Activated naive CD8-positive, alpha-beta T cell treated with anti-CD3 and anti-CD28 coated beads, Interleukin-2, amount 50 U/mL, for 16 hours (primary cell): ENCODE measurements at places on chromosomes 1 and 21.

DNA sequence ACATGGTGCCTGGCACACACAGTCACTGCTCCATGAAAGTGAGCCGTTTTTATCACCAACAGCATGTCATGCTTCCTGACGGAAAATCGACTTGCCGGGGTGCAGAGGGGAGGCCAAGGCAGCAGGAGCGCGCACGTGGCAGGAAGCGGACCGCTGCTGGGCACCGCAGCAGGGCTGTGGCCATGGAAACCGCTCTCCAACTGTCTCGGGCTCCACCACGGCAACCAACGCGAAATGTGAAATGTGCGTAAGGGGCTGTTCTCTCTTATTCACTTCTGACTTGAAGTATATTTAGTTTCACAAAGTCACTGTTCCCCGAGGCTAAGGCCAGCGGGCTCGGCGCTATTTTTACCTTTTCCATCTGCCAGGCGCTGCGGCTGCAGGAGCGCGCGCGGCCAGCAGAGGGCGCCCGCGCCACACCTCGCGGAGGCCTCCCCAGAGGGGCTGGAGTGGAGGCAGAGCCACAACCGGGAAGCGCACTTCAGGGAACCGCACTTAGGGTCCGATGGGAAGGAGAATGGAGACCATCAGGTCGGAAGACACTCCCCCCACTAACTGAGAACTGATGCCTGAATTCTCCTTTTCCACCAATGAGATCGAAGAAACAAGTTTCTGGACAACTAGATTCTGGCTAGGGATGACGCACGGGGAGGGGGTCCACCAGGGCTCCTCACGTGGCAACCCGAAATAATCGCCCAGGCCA, 19.7 kb downstream of the RCC2 start:
- peak; percentile 23 for DNase-seq

DNA sequence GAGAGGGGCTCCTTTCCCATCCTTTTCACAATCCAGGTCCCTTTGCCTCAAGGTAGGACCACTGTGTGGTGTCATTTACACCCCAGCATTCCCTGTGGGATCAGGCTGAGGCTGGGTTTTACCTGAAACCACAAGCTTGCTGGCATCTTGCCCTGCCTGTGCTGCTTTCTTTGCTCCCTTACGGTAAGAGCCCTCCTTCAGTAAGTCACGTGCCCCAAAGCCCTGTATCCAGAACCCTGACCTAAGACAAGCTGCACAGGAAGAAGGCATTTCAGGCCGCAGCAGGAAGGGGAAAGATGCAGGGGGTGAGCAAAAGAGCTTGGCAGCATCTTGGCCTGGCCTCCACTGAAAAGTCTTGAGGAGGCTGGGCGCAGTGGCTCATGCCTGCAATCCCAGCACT, 58.4 kb downstream of the KLHDC7A start:
- no peak for DNase-seq

GRCh38 chr1:86992861-86993260, 78.4 kb downstream of the HS2ST1 start:
- no peak for DNase-seq

DNA sequence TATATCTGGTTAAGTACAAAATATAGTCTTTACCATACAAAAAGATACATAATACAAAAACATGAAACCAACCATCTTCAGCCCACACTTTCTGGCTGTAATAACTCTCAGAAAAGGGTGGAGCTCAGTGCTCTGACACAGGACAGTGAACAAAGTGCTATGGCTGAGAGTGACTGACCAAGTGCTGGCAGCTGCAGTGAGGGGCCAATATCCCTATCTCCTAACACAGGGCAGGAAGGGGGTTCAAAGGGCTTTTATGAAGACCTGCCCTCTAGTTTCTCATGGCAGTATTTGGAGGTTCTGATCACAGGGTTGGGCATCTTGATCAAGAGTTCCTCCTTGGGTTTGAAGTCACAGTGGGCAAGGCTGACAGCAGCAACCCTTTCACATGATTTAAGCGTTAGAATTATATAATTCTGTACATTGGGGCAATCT, 3.9 kb downstream of the TXNIP start:
- no peak for DNase-seq

DNA sequence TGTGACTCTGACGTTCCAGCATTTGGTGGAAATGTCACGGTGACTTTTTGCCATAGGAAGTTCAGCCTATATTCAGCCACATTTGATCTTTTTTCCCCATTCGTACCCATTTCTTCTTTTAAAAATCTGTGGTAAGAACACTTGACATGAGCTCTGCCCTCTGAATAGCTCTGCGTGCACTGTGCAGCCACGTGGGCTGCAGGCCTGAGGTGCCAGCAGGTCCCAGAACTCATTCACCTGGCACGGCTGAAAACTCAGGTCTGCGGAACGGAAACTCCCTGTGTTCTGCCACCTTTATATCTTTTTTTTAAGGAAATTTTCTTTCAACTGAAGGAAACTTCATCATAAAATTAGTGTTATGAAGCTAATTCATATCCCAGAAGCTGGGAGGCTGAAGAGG, 28.6 kb downstream of the CEP104 start:
- no peak for DNase-seq

DNA sequence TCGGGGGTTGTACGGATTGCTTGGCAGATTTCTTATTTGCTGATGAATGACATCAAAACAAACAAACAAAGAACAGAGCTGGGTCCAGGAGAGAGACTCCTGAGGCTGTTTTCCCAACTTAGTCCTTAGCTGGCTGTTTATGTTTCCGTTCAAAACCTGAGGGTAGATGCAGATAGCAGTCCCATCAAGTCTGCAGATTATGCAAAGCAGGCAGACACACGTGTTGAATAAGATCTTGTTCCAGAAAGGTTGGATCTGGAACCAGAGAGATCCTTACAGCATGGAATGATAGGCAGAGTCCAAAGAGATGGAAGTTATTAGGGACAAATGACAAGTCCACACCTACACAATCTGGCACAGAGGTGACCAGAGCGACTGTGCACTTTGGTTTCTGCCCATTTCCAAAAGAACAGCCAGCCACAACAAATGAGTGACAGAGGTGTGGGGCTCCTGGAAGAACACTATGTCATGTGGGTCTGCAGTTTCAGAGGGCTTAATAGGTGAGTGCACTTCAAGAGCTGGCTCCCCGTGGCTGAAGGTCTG, 65.5 kb downstream of the MAN1C1 start:
- DNase-seq, result no peak

- no peak for DNase-seq
These were observed 186.4 kb downstream of the HMCN1 start for GRCh38 chr1:185920602-185921001.

DNA sequence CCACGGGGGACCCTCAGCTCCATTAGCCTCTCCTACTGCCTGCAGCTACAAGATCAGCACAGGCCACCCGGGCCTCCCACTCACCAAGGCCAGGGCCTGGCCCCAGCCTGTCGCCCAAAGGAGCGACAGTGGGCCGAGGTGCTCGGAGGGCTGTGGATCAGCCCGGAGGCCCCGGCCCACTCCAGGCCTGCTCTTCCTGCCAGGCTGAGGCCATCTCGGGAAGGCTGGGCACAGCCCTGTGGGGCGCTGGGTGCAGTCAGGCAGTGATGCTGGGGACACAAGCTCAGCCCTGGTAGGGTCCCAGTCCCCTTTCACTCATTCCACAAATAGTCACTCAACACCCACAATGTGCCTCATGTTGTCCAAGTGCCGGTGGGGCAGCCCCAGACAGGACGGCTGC, 58.8 kb downstream of the CASZ1 start:
- no peak for DNase-seq

DNA sequence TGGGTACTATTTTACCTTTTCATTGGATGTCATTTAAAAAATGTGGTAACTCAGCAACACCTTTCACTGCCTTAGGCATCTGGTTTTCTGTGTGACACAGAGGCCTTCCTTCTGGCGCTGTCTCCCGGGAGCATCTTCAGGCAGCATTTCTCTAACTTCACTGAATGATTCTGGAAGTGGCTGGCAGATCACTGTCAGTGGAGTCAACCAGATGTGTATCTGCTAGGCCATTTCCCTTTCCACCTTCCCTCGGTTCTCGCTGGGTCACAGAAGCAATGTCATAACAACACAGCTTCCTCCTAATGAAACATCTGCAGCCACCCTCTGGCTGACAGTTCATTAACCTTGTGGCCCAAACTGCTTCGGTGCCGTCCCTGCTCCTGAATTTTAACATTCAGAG, 137.8 kb downstream of the KIF26B start:
- no peak for DNase-seq

GRCh38 chr21:39531840-39532239, 80.1 kb downstream of the SH3BGR start:
- DNase-seq, result no peak

DNA sequence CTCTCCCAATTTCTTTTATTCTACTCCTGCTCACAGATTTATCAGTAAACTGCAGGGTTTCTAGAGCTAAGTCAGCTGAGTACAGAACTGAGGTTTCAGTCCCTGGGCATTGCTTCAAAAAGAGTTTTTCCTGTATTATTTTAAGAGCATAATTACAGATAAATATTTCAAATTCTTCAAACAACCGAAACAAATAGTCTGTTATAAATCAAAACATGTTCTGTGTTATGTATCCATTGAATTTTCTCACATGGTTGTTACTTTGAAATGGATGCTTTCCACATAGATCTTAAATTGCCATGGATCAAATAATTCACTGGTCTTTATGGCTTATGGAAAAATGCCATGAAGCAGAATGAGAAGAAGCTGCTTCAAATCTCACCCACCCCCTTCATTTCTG, 64.5 kb downstream of the LRRC8C start:
- no peak for DNase-seq

DNA sequence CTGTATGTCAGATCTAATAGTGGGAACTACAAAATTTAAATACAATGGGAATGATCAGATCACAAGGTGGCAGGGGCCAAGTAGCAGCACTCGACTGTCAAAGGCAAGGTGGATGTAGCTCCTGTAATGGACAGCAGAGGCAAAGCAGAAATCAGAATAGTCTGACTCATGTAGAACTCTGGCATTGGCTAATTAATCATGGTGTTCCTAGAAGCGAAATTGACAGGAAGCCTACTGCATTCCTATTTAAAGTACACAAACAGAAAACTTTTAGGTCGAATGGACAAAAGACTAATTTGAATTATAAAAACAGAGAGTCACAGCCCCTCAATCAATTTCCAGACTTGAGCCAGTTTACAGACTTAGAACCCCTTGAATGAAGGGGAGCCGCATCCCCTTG, 17.4 kb upstream of the IL12RB2 start:
- no peak for DNase-seq

DNA sequence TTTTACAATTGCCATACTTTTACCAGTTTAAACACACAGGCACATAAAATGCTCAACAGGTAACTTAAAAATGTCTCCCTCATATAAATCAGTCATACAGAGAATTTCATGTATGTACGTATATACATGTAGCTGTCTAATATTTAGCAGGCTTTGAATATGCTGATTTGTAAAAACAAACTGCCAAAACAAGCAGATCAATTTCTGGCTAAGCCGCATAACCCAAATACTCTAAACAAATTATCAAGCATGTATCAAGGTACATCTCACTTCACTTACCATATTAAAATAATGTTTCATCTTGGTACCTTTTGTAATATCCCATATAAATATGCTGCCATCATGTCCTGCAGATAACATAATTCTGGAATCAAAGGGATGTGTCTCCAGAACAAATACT, 43.8 kb downstream of the BRWD1 start:
- no peak for DNase-seq

DNA sequence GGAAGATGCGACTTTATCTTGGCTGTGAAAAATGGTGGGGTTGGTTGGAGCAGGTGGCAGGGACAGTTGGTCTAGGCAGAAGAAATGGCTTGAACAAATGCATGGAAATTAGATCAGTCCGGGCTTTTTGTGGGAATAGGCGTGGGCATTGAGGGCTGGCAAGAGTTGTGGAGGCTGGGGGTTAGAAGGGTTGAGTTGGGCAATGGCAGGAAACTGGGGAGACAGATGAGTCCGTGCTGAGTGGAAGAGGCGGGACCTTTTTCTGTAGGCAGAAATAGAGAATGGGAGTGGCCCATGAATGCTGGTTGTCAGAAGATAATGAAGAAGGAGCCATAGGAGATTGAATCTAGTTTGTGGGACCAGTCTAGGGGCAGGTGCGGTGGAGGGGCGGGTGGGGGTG, 6.9 kb downstream of the PDPN start:
- DNase-seq, result no peak

- no peak for DNase-seq
These were observed 91.6 kb downstream of the PAX7 start for GRCh38 chr1:18722270-18722669.

DNA sequence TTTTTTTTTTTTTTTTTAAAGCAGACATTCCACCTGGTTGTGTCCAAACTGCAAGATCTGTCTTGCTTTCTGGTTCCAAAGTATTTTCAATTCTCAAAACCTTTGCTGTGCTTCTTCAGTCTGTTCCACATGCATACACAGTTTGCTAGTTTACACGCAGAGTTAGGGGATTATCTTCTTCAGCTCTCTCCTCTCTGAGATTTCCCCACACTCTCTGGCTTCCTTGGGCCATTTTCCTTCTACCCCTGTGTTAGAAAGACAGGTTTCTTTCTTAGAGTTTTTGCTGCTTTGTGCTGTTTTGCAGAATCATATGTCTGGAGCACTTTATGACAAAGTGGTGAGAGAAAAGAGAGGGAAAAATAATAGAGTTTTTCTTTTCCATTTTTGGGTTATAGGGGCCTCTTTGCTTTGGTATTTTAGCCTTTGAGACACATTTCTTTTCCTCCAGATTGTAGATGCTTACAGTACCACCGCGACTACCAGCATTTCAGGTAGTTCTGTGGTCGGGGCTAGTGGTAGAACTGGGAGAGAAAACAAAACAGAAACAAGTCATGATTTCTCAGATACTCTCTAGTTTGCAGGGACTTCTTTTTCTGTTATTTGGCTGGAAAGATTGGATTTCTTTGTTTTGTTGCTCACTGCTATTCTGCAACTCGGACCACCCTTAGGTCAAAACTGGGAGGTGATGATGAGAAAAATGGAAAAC, 66.3 kb downstream of the RABGAP1L start:
- no peak for DNase-seq

DNA sequence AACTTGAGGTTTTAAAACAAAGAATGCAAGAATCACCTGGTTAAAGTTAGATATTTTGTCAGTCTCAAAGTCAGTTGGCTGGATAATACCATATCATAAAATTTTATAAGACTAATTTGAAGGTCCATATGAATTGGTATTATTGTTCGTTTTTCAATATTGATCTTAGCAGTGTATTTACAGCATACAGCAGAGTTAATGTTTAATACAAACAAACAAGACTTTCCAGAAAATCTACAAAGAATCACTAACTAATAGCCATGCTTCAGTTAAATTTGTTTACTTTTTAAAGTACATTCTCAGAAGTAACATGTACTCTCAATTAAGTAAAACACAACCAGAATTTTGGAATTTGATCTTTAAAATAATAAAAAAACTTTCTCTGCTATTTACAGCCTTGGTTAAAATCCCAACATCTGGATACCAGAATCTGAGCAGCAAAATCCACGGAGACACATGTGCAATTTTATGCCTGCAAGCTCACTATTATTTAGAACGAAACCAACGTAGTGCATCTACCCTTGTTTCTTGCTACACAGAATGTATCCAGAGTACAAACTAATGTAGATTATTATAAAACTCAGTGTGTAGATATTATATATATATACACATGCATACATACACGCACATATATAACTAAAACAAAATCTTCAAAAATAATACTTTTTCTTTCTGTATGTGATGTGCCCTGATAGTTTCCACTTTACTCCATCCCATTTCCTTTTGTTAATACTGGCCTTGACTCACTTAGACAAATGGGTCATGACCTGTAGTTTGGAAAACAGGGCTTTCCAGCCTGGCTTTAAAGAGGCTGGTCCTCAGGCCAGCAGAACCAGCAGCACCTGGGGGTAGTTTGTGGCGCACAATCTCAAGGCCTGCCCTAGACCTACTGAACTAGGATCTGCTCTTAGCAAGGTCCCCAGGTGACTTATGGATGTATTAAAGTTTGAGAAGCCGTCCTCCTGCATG, 63.6 kb upstream of the ERG start:
- no peak for DNase-seq
